ENCODE measurements at places on chromosomes 6 and 20.

- no peak for DNase-seq
These were observed 34.0 kb upstream of the HLA-A start for GRCh38 chr6:29908341-29908662.

- DNase-seq: no peak
These were observed 977 bp downstream of the MEI4 start for GRCh38 chr6:77653816-77654215.

- DNase-seq: no peak
These were observed 170.3 kb upstream of the PREP start for GRCh38 chr6:105573138-105573537.

GRCh38 chr6:80638213-80639055 lies 532.0 kb downstream of the BCKDHB start:
- DNase-seq: no peak

DNA sequence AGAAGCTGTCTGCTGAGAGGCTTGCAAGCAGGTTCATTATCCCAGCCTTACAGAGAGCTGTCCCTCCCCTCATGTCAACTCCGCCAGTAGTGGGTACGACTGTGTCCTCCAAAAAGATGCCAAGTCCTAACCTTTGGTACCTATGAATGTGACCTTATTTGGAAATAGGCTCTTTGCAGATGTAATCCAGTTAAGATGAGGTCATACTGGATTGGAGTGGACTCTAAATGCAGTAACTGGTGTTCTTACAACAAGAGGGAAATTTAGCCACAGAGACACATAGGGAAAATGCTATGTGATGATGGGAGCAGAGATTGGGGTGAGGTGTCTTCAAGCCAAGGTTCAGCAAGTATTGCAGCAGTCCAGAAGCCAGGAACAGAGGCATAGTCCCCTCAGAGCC lies 90.8 kb upstream of the FOXP4 start:
- DNase-seq: no peak

DNA sequence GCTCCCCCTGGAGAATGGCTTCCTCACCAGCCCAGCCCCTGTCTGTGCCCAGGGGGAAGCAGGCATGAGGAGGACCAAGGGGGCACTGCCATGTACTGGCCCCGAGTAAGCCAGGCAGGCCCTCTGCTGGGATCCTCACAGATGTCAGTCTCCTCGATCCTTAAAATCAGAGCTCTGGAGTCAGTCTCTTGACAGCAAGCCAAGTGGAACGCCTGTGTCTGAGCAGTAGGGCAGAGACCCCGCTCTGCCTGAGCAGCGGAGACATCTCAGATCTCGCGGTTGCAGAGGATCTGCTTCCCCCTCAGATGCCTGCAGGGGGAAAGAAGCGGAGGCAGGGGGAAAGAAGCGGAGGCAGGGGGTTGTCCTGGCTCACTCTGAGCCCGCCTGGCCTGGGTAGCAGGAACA lies 92.6 kb downstream of the SNX5 start:
- DNase-seq: no peak

DNA sequence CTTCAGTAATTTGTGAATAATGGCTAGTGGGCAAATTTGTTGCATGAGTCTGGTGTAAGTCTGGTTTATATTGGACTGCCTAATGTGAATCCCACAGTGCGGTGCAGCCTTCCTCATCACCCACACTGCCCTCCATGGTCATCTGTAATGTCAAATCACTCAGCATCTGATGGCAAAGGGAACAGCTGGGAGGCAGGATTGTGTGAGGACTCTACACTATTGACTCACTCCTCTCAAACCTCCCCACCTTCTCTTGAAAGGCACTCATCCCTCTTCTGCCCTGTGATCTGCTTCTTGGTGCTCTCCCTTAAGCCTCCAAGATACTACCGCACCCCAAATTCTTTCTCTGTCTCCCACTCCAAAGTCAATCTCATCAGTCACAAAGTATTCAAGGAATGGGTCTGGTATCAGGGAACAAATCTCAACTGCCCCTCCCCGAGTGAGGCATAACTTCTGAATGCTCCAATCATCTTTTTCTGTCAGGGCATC lies 146.0 kb upstream of the BEND6 start:
- no peak for DNase-seq

GRCh38 chr6:30315156-30315555 lies 11.6 kb upstream of the TRIM39 start:
- DNase-seq: no peak

DNA sequence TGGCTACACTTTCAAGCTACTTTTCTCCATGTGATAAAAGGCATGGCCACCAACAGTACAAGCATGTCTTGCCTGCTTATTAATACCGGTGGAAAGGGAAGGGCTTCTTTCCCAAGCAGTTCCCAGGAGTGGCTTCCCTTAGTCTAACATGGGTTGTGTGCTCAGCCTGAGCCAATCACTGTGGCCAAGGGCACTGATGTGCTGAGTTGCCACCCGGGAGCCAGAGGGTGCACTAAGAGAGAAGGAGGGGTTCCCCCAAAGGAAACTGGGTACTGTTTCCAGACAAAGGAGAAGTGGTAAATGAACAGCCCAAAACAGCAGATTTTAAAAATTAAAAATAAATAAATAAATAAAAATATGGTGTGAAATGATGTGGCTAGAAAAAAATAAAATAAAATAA lies 68.5 kb downstream of the BANF2 start:
- DNase-seq: no peak

- DNase-seq: no peak
These were observed 431.8 kb upstream of the MAN1A1 start for GRCh38 chr6:119781365-119781764.

DNA sequence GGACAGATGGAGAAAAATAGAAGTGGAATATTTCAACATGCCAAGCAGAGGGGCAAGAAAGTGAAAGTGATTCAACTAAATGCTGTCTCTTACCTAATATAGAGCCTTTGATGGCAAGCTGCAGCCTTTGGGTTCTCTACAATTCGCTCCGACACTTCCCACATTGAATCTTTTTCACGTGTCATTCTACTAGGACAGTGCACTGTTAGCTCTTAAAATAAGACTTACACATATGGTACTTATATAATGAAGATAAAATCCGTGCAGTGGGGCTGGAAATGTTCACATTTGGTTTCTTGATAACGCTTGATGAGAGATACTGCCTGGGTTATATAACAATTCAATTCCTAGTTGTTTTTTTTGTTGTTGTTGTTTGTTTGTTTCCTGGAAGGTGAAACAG lies 502.4 kb downstream of the LMBRD1 start:
- DNase-seq: no peak

- no peak for DNase-seq
These were observed 2.0 kb downstream of the ROS1 start for GRCh38 chr6:117423754-117424153.

DNA sequence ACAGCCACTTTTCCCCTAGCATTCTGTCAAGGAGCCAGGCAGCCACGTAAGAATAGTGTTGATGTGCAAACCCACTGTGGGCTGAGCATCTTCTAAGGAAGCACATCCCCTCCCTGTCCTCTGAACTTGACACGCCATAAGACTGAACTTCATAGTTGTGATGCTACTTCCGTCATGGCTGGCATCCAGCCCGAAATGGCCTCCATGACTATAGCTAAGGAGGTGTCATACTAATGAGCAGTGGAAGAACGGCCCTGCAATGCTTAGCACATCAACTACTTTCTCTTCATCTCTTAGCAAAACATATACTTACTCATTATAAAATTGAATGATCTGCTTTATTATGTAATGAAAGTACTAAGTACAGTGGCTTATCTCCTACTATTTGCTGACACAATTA lies 110.2 kb downstream of the GJA10 start:
- no peak for DNase-seq

- DNase-seq: no peak
These were observed 5.0 kb upstream of the GDF5 start for GRCh38 chr20:35443003-35443402.

DNA sequence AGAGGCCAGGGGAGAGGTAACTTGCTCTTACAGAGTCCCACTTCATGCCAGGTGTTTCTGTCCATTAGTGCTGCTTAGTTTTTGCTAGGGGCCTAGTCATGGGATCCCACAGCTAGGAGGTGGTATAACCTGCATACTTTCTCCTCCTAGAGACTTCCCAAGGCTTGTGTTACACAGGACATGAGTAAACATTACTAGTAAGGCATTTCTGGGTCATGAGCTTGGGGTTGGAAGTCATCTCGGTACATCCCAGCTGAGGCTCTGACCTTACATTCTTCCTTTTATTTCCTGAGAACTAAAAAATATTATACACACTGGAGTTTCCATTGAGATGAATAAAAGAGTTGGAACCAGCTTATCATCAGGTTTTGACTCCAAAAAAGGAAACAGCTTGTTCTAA lies 20.9 kb upstream of the PNPLA1 start:
- no peak for DNase-seq

- DNase-seq: no peak
These were observed 13.6 kb downstream of the HEBP2 start for GRCh38 chr6:138417493-138418117.

- DNase-seq: no peak
These were observed 101.9 kb upstream of the MOCS1 start for GRCh38 chr6:40036186-40036585.

- DNase-seq: no peak
These were observed 348.3 kb upstream of the POU3F2 start for GRCh38 chr6:98486057-98486456.

Measured in stimulated activated CD4-positive, alpha-beta T cell treated with anti-CD3 and anti-CD28 coated beads, Interleukin-2, amount 100 ng/mL, for 4 hours (primary cell).